ENCODE measurements at places on chromosomes 4 and X.

GRCh38 chr4:13171292-13172057, 312.7 kb downstream of the RAB28 start:
- DNase-seq = no peak

GRCh38 chr4:23814587-23814986, 75.3 kb downstream of the PPARGC1A start:
- no peak for DNase-seq

DNA sequence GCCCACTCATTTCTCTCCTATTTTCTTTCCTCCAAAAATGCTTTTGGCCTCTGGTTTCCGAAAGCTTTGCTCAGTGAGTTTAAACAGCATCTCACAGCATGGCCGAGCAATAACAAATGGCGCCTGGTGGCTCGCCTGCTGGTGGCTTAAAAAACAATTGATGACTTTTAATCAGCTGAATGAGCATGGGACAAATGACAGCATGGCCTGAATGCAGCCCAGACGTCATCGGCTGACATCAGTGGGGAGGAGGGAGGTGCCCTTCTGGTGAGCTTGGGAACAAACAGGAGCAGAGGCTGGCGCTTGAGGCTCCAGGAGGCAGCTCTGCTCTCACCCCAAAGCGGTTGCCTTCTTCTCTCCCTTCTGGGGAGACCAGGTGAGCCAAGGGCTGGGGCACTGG, 286.4 kb downstream of the BCOR start:
- DNase-seq = no peak

DNA sequence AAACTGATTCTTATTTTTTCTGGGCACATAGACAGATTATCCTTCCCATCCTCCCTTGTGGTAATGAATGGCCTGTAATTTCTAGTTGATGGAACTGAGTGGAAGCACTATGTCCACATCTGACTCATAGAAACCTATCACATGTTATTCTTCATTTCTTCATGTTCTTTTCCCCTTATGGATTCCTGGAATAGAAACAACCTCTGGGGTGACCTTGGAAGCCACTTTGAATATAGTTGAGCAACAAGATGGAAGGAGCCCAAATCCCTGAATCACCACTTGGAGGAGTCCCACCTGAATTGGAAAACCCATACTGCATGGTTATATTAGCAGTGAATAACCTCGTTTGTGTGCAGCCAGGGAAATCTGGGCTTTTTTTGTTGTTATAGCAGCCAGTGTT, 137.8 kb downstream of the MID1IP1 start:
- peak; percentile 2 for DNase-seq

DNA sequence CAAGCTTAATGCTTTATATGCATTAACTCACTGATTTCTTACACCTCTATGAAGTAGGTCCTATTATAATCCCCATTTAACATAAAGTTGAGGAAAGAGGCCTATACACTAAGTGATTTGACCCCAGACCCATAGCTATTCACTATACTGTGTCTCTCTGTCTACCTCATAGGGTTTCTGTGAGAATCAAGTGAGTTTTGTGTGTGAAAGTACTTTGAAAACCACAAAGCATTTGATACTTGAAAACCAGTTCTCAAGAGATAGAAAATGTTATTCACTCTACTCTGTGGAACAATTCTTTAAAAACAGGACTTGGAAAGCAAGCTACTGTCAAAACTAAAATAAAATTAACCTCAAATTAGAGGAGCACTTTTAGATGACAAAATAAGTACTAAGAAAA, 35.0 kb downstream of the SHROOM3 start:
- DNase-seq = no peak

DNA sequence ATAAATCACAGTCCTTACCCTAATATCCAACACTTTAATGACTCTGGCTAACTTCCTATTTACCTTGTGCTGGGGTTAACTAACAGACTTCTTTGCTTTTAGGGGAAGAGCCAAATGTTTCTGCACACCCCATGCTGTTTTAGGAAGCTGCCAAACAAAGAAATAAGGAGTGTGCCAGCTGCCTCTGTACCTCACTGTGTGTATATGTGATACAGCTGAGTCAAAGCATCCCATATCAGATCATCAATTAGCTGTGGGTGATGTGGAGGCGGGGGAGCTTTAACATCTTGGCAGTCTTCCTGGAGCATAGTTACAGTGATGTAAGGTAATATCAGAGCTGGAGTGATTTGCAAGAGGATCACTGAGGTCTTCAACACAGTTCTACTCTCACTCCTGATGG, 95.4 kb downstream of the COL25A1 start:
- no peak for DNase-seq

GRCh38 chr4:144547678-144548298, 98.2 kb upstream of the HHIP start:
- no peak for DNase-seq

Data from thoracic aorta (tissue), 2 donors.